Activated CD8-positive, alpha-beta T cell treated with anti-CD3 and anti-CD28 coated beads, Interleukin-2, amount 10 ng/mL, durations not matched to agents 7 days and 5 days (primary cell): ENCODE measurements at places on chromosomes 5 and 9.

- peaks cover 16% of the 10 kb centered on the region for H3K27me3 ChIP-seq
- no peaks in the 10 kb centered on the region for H3K36me3 ChIP-seq
- no peak for DNase-seq
Observed at GRCh38 chr5:112219000-112219399, 200.1 kb downstream of the EPB41L4A start.

DNA sequence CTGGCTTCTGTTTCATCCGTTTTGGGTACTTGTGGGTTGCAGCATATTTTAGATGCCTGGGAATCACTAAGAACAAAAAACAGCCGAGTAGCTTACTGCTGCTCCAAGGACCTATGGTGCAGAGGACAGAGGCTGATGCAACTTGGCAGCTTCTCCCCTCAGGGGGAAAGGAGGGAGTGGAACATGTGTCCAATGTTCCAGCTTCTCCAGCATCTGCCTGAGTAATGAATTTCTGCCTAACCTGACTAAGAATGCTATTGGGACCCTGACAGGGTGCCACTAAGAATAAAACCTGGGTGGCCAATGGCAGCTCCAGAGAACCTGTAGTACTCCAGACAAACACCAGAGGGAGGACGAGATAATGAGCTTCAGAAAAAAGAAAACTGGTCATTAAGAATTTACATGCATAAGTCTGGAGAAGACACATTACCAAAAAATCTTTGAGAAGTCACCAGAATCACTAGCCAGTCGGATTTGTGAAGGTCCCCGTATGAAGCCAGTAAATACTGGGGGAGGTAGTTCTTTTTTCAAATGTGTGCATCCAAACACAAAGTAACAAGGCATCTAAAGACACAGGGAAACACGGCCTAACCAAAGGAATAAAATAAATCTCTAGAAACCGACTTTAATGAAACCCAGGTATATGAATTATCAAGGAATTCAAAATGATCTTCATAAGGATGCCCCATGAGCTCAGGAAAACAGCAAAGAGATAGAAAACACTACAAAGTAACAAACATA, 293.5 kb downstream of the HINT1 start:
- no peak overlapping the region for H3K4me3 ChIP-seq
- DNase-seq: peak; percentile 57
- H3K4me1 ChIP-seq: no peaks in the 10 kb centered on the region
- H3K36me3 ChIP-seq: no peaks in the 10 kb centered on the region
- no peaks in the 10 kb centered on the region for H3K27me3 ChIP-seq

DNA sequence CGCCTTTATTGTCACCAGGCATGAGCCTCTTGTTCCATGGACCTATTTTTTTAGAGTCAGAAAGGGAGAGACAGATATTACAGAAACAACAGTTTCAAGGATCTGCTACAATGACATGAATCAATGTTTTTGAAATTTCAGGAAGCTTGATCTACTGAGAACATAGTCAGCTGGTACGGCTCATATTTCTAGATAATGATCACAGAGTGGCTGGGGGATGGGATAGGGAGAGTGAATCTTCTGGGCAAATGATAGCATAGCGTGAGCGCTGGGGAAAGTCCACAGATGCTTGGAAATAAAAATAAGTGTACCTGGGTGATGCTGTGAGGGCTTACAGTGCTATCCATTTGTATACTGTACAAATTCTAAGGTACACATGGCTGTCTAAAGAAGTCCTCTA, 340.4 kb downstream of the EBF1 start:
- H3K4me1 ChIP-seq: no peaks in the 10 kb centered on the region
- DNase-seq: no peak
- no peak overlapping the region for H3K27ac ChIP-seq
- H3K4me3 ChIP-seq: no peak overlapping the region
- H3K36me3 ChIP-seq: no peaks in the 10 kb centered on the region

- H3K36me3 ChIP-seq: no peaks in the 10 kb centered on the region
- no peak for DNase-seq
- H3K27ac ChIP-seq: no peak overlapping the region
- no peaks in the 10 kb centered on the region for H3K27me3 ChIP-seq
- no peaks in the 10 kb centered on the region for H3K4me1 ChIP-seq
Observed at GRCh38 chr5:10995891-10996290, 234.9 kb upstream of the DAP start.

DNA sequence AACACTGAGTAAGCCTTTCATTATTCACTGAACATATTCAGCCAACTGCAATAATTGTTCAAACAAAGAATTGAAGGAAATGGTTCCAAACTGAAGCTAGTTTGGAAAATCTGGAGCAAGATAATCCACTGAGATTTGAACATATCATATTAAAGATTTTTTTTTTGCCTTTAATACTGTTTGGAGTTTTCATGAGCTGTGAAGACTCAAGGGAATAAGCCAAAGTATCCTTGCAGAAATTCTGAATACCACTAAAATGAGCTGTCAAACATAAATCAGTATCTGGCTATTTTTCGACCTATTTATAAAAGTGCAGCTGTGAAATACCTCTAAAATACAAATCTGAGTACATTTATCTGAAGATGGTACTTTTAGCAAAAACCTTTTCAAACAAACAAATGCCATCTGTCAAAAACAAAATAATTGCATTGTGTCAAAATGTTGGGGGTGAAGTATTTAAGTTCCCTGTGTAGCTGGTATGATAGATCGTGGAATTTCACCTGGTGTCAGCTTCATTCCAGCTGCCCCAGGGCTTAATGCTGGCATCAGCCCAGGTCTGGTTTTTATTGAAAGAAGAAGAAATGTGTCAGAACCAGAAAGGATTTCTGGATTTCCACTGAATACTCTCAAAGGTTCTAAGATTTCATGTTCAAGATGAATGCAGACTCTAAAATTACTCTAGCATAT, 149.0 kb upstream of the GRAMD2B start:
- H3K4me3 ChIP-seq: no peak overlapping the region
- DNase-seq: no peak
- H3K4me1 ChIP-seq: no peaks in the 10 kb centered on the region
- no peaks in the 10 kb centered on the region for H3K27me3 ChIP-seq

GRCh38 chr9:8424786-8425410, 625.3 kb upstream of the DMAC1 start:
- no peak overlapping the region for H3K4me3 ChIP-seq
- peaks cover 16% of the 10 kb centered on the region for H3K4me1 ChIP-seq
- DNase-seq: no peak
- no peaks in the 10 kb centered on the region for H3K27me3 ChIP-seq
- H3K36me3 ChIP-seq: no peaks in the 10 kb centered on the region

DNA sequence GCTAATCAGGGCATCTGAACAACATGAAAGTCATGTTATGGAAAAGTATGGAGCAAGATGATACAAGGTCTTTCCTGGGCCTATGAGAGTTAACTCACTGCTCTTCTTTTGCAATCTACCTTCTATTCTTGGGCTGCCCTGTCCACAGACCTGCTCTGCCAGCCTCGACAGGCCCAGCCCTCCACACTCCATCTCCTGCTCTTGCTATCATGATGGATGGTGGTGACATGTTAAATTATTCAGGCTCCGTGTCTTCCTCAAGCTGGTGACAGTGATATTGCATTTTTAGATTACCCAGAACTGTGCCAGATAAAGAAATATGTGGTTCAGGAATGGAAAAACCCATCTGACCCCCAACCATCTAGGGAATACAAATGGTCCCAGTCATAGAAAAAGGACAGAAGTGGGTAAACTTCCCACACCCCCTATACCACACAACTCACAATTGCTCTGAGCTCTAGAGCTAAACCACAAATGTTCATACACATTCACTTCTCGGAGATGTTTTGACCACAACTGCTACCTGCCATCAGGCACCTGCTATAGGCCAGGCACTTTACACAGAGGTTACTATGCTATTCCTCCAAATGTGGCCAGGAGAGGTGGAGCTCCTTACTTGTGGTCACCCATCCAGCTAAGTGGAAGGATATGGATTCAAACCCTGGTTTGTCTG, 311.3 kb downstream of the ASTN2 start:
- no peak for DNase-seq
- no peaks in the 10 kb centered on the region for H3K4me1 ChIP-seq
- H3K27me3 ChIP-seq: no peaks in the 10 kb centered on the region
- H3K4me3 ChIP-seq: no peak overlapping the region
- no peaks in the 10 kb centered on the region for H3K36me3 ChIP-seq

- H3K36me3 ChIP-seq: no peaks in the 10 kb centered on the region
- H3K27ac ChIP-seq: no peak overlapping the region
- no peaks in the 10 kb centered on the region for H3K27me3 ChIP-seq
Observed at GRCh38 chr9:1200847-1201251, 150.7 kb downstream of the DMRT2 start.

- H3K4me3 ChIP-seq: no peak overlapping the region
- H3K4me1 ChIP-seq: no peaks in the 10 kb centered on the region
- no peak for DNase-seq
- H3K27me3 ChIP-seq: no peaks in the 10 kb centered on the region
Observed at GRCh38 chr5:158499075-158499891, 600.4 kb downstream of the EBF1 start.

DNA sequence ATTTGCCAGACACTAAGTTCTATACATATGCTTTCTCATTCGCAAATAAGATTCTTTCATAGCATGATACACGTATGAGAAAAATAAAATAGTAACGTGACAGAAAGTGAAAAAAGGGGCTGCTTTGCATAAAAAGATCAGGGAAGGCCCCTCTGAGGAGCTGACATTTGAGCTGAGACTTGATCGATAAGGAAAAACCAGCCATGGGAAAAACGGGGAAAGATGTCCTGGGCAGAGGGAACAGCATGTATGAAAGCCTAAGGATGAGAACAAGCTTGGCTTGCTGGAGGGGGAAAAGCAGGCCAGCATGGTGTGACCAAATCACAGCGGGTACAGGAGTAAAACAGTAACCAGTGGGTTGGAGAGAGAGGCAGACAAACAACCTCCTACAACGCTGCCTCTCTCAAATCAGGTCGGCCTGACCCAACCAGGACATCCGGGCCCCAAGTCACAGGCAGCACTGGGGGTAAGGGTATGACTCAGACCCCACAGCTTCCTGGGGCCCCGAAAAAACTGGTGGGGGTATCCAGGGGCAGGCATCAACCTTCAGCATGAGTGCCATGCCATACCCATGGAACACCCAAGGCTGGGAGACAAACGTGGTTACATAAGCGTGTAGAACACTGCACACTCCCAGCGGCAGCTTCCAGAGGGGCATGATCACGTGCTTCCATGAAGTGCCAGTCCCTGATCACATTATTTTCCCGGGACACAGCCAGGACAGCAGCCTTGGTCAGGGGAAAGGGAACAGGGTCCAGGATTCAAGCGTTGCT, 2.2 kb downstream of the TNIP1 start:
- H3K27me3 ChIP-seq: no peaks in the 10 kb centered on the region
- peak; percentile 76 for DNase-seq
- H3K4me1 ChIP-seq: peaks cover 73% of the 10 kb centered on the region
- H3K36me3 ChIP-seq: peaks cover 56% of the 10 kb centered on the region
- H3K27ac ChIP-seq: peak overlapping the region; percentile 51
